Sciatic nerve (tissue), 2 donors: ENCODE measurements at places on chromosomes 7 and 10.

GRCh38 chr10:103792547-103792946 is 62.8 kb downstream of the SH3PXD2A start:
- DNase-seq = no peak

- no peak for DNase-seq
Observed at GRCh38 chr10:105121743-105122142, 480.7 kb downstream of the SORCS3 start.

DNA sequence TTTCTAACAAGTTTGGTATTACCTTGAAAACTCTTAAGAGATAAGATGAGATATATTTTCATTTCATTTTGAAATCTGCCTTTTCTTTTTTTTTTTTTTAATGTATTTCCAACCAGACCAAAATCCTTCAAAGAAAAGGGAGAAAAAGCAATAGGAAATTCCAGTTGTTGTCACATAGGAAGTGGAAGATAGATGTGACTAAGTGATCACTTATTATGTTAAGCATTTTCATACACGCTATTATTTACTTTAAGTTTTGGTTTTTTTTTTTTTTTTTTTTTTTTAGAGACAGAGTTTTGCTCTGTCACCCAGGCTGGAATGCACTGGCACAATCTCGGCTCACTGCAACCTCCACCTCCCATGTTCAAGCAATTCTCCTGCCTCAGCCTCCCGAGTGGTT is 197.2 kb upstream of the FRMD4A start:
- DNase-seq = no peak

GRCh38 chr7:107972075-107972482 is 30.9 kb downstream of the LAMB1 start:
- no peak for DNase-seq

GRCh38 chr10:43961523-43962345 is 313.1 kb upstream of the ZNF32 start:
- peak; percentile 47 for DNase-seq

- no peak for DNase-seq
Observed at GRCh38 chr10:70985824-70986622, 97.7 kb upstream of the PCBD1 start.

DNA sequence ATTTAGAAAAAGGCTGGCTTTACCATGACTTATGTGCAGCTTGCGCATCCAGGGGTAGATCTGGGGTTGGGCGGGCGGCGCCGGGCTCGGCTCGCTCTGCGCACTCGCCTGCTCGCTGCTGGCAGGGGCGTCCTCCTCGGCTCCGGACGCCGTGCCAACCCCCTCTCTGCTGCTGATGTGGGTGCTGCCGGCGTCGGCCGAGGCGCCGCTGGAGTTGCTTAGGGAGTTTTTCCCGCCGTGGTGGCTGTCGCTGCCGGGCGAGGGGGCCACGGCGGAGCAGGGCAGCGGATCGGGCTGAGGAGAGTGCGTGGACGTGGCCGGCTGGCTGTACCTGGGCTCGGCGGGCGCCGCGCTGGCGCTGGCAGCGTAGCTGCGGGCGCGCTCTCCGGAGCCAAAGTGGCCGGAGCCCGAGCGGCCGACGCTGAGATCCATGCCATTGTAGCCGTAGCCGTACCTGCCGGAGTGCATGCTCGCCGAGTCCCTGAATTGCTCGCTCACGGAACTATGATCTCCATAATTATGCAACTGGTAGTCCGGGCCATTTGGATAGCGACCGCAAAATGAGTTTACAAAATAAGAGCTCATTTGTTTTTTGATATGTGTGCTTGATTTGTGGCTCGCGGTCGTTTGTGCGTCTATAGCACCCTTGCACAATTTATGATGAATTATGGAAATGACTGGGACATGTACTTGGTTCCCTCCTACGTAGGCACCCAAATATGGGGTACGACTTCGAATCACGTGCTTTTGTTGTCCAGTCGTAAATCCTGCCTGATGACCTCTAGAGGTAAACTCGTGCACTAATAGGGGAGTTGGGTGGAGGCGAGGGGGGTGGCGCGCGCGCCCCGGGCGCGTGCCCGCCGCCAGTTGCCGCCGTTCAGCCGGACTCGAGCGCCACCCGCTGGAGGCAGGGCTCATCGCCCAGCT is at the start of gene HOXA5:
TSS of gene HOXA5 (minus strand) at position 659 of the 927 bp plus-strand sequence. CDS start at position 585, 74 bp downstream.
- DNase-seq = no peak

DNA sequence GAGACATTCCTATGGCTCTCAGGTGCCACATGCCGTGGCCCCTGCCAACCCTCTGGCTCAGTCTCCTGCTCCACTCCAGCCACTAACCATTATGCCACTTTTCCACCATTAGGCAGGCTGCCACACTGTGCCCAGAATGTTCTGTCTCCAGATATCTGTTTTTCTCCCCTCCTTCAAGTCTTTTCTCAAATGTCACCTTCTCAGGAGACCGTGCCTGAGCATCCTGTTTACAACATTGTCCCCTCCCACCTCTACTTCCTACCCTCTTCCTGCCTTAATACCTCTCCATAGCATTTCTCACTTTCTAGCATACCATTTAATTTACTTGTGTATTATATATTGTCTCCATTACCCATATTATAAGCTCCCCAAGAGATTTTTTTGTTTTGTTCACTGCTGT is 162.5 kb upstream of the LYZL2 start:
- DNase-seq = no peak

GRCh38 chr10:106252541-106252940 is 912.0 kb downstream of the SORCS1 start:
- DNase-seq = no peak

DNA sequence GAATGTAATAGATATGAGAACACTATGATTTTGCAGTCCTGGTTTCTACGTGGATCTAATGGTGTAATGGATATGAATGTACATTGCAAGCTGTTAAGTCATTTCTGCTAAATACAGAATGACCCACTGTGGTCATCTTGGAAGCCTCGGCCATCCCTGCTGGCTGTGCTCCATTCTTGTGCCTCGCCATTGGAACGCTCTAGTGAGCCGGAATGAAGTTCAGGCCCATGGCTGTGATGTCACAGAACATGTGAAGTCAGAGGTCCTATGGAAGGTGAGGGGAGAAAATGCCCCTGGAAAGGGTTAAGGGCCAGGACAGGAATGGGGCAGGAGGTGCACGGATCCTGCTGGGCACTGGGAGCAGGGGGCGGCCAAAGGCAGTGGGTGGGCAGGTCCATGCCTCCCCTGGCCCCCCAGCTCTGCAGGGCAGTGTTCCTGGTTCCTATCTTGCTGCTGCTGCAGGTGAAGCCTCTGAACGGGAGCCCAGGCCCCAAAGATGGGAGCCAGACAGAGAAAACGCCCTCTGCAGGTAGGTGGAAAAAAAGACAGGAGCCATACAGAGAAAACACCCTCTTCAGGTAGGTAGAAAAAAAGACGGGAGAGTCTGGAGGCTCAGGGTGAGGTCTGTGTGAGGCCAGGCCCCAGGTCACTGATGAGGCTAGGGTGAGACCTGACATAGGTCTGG is at the start of gene LLCFC1:
TSS of gene LLCFC1 (plus strand) at position 259 of the 685 bp plus-strand sequence. CDS start at position 397, 138 bp downstream.
- DNase-seq = no peak

- no peak for DNase-seq
Observed at GRCh38 chr7:64308016-64308270, 5.8 kb upstream of the ZNF736 start.

- DNase-seq = no peak
Observed at GRCh38 chr10:48779077-48779476, 94.4 kb downstream of the WDFY4 start.

DNA sequence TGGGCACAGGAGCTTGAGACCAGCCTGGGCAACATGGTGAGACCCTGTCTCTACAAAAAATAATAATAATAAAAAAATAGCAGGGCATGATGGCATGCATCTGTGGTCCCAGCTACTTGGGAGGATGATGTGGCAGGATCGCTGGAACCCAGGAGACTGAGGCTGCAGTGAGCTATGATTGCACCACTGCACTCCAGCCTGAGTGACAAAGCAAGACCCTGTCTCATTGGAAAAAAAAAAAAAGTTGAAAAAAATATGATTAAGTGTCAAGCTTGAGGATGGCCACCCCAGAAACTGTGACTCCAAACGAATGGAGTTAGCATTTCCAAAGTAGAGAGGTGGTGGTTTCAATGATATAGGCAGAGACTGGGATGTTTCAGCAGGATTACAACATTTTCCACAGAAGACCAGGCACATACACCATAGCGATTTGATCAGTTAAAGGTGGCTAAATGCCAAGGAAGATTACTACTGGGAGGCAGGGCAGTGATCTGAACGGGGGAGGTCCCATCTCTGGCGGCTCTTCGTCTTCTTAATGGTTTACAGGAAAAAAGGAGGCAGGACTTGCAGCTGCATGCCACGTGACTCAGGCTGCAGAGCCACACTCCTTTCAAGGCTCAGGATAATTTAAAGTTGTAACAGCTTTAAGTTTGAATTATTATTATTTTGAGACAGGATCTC is 250.6 kb upstream of the GALNT17 start:
- DNase-seq = no peak

- no peak for DNase-seq
Observed at GRCh38 chr10:43254881-43255633, 11.8 kb downstream of the RASGEF1A start.

DNA sequence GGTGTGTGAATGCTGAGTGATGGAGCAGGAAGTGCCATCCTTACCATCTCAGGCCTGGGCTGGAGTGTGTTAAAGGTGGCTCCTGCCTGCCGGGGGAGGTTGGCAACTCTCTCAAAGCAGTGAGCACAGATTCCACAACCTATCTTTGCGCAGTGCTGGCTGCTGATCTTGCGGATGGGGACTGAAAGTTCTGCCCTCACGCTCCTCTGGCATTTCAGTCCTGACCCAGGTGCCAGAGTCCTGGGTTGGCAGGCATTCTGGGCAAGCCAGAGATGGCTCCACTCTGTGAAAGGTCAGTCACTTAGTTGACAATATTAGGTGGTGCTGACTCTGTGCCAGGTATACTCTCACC is 315.5 kb downstream of the RPS24 start:
- peak; percentile 15 for DNase-seq

GRCh38 chr7:127629268-127629854 is 11.4 kb upstream of the PAX4 start:
- no peak for DNase-seq

- peak; percentile 90 for DNase-seq
Observed at GRCh38 chr7:41696323-41696916, 6.5 kb downstream of the INHBA start.

DNA sequence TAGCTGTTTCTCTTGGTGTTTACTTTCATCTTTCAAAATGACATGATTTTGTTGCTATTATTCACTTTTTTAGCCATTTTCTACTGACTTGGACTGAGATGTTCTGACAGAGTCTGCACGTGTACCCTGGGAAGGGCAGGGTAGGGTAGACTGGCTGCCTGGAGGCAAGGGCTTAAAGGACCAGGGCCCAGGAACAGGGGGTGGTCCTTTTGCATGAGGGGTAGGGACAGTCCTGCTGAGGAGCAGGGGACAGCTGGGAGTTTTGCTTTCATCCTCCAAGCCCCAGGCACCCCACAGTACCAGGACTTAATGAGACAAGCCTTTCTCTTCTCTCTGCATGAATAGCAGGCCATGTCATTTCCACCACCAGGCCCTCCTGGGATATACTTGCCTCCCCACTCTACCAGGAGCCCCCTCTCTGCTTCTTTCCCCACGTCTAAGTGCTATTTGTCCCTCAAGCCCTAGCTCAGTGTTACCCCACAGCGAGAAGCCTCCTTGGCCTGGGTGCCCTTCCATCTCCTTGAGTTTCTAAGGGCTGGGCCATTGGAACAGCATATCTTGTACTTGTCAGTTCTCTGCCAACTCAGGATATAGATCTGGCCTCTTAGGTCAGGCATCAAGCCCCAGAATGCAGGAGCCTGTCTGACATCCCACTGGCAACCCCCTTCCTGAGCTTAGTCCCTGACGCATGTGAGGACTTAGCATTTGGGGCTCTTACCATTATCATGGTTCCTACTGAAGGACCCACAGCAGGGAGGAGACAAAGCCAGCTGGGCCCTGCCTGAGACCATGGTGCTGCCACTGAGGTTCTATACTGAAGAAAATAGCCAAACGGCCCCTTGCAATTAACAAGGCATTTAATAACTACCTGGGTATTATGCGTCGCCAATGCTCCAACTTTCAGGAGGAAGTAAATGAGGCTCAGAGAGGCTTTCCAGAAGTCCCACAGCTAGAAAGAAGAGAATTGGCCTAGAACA is 78.4 kb upstream of the UNC5B start:
- DNase-seq = no peak

DNA sequence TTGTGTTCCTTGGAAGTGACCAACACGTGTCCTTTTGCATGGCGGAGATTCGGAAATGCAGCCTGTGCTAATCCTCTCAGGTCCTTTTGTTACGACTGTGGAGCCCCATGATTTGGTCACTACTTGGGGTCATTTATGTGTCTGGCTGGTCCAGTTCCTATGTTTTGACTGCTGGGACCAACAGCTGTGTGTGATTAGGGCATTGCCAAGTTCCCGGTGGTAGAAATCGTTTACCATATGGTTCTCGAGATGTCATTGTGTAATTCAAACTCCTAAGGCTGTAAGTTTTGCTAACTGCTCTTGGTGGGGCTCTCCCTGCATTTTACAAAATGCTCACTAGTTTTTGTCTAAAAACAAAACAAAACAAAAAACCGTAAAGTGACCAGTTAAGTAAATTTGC is 62.0 kb downstream of the CCNY start:
- no peak for DNase-seq

DNA sequence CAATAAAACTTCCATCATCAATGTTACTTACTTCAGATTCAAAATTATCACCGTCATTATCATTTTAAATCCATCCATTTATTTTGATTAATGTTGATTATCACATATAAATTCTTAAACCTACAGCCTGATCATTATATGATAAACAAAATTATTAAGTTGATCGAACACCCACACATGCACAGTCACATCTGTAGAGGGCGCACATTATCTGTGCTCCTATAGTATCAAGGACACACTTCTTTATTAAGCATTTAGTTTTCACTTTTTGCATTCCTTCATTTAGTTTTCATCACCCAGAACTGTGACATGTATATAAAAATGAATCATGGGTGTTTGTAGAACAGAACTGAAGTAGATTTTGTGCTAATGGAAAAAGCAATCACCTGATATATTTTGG is 26.2 kb upstream of the ZNF716 start:
- no peak for DNase-seq

GRCh38 chr7:70177166-70177565 is 578.9 kb downstream of the AUTS2 start:
- no peak for DNase-seq

DNA sequence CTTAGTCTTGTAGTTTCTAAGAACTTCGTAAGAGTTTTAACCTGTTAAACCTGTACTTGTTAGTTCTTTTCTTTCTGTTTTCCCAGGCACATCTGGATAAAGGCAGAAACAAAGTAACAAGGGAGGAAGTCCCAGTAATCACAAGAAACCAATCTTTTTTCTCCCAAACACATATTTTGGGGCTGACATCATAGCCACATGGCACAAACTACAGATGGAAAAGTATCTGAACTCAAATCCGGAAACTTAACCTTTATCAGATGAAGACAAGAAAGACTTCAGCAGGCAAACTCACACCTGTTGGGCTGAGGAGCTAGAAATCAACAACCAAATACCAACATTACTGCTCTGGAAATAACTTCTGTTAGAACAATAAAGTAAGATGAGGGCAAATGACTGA is 67.1 kb downstream of the CUBN start:
- DNase-seq = no peak

- no peak for DNase-seq
Observed at GRCh38 chr10:106136175-106136574, 1028.3 kb downstream of the SORCS1 start.

- no peak for DNase-seq
Observed at GRCh38 chr10:81040940-81041339, 503.2 kb downstream of the SH2D4B start.

- no peak for DNase-seq
Observed at GRCh38 chr10:70070834-70071233, 18.2 kb downstream of the MACROH2A2 start.
